ENCODE measurements at places on chromosomes 11 and 22.

GRCh38 chr11:2670541-2671100, 29.2 kb downstream of the KCNQ1OT1 start:
- no peak for DNase-seq

DNA sequence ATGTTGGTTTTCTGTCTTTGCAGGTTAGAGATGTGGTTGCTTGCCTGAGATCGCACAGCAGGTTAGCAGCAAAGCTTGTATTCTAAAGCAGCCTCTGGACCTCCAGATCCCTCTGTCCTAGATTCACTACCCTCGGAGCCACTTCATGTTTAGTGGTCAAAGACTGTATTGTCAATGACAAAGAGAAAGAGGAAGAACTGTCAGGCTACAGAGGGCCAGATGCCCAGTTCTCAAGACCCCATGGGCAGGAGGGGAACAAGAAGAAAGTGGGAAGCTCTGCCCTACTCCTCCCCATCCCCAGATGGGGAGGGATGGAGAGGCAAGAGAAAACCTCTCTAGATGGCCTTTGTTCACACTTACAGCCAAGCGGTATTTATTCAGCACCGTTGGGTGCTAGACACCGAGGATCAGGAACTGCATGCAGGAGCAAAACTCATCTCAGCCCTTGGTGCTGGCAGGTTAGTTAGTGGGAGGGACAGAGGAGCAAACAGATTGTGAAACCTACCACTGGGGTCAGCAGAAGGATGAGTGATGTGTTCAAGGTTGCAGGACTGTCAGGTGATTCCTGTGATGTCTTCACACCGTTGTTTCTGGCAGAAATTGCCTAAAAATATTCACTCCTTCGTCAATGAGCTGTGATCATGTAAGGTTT, 38.3 kb upstream of the PTPRJ start:
- DNase-seq: no peak

DNA sequence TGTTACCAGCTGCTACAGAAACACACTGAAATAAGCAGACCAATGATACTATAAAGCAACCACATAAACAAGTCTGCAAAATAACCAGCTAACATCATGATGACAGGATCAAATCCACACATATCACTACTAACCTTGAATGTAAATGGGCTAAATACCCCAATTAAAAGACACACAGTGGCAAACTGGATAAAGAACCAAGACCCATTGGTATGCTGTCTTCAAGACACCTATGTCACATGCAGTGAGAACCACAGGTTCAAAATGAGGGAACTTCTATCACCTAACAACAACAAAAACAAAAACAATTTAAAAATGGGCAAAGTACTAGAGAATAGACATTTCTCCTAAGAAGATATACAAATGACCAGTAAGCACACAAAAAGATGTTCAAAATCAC, 89.9 kb downstream of the ARHGAP32 start:
- no peak for DNase-seq

- no peak for DNase-seq
These were observed 38.5 kb upstream of the NFRKB start for GRCh38 chr11:129933891-129934290.

DNA sequence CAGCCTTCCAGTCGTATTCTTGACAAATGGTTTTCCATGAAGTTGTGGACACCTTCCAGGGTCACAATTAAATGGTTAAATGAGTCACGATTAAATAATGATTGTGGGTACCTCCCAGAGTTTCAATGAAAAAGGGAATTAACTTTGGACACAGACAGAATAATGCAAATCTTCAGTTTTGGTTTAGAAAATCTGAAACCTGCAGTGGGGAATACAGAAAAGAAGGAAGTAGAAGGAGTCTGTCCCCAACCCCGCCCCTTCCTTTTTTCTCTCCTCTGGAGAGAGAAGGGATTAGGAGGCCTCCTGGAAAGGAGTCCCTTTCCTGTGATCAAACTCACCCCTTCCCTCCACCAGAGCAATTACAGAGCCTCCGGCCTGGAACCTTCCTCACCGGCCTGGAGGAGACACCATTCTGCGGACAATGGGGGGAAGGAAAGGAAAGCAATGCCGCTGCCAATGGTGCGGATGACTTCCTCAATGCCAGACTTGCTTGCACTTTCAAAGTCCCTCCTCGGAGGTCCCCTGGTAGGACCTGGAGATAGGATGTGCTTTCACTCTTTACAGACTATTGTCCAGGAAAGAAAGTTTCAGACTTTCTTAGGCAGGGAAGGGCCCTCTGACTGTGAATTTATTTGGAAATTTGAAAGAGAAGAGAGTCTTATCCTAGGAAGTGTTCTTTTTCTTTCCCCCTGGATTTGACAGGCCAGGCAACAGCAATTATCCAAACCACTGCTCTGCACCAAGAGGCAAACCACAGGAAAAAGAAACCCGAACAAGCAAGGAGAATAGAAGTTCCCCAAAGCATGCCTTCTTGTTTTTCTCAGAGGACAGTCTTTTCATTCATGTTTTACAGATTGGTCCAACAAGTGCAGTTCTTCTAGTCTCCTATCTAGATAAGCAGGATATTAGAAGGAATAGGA, 86.8 kb downstream of the PTPRJ start:
- DNase-seq: no peak

- DNase-seq: no peak
These were observed 43.9 kb downstream of the ADM start for GRCh38 chr11:10348650-10349280.

DNA sequence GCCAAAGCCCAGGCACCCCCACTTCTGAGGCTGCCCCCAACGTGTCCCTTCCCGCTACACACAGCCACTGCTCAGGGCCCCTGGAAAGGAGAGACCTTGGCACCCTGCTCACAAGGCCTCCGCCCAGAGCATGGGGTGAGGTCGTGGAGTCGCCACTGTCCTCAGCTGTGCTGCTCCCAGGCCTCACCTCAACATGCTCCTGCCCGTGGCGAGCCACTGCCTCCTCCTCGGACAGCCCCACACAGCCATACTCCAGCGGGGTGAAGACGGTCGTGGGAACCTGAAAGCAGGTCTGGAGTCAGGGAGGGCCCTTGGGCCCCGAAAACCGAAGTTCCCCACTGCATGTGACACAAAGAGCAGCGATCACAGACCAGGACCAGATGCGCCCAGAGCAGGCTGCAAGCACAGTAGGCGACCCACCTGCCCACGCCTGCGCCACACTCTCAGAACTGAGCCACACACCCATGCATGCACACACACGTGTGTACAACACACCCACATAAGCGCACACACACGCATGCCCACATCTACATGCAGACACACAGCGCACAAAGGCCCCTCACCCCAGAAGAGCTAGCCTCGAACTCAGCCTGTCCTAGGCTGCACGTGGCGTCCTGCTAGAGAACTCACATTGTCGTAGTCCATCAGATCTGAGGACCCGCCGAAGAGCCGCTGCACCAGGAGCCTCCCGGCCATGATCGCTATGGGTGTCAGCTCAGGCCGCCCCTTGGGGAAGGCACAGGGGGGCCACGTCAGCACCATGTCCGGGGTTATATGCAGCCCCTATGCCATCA, 25.5 kb upstream of the GNB1L start:
- DNase-seq: no peak

Data from activated CD4-positive, CD25-positive, alpha-beta regulatory T cell treated with anti-CD3 and anti-CD28 coated beads, Interleukin-2, amount 50 U/mL, for 16 hours (primary cell).